ENCODE measurements at places on chromosomes 3 and 15.

- DNase-seq: no peak
Observed at GRCh38 chr3:10268116-10268515, 19.9 kb downstream of the TATDN2 start.

- DNase-seq: no peak
Observed at GRCh38 chr3:45442679-45443253, 54.4 kb downstream of the LARS2 start.

GRCh38 chr15:70856177-70856883 lies 2.4 kb upstream of the LARP6 start:
- no peak for DNase-seq

GRCh38 chr3:98701071-98701675 lies 62.0 kb upstream of the ST3GAL6 start:
- DNase-seq: no peak

DNA sequence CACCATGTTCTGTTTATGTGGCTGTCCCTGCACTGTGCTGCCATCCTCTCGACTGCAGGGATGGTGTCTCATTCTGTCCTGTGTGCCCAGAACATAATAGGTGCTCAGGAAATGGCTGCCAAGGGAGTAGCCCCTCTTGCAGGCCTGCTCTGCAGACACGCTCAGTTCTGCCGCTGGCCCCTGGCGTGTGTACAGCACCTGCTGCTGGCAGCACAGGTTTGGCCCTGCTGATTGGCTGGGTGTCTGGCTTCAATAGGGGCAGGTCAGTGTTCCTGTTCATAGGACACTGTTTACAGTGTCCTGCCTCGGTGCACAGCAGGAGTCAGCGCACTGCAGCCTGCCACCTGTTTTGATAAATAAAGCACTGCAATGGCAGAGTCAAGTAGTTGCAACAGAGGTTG lies 146.9 kb downstream of the DNAJB8 start:
- no peak for DNase-seq

GRCh38 chr3:100697723-100698285 lies 11.5 kb upstream of the TFG start:
- no peak for DNase-seq
